ENCODE measurements at places on chromosomes 16 and 17.

- no peak for DNase-seq
Observed at GRCh38 chr17:12737740-12738469, 51.4 kb upstream of the ARHGAP44 start.

DNA sequence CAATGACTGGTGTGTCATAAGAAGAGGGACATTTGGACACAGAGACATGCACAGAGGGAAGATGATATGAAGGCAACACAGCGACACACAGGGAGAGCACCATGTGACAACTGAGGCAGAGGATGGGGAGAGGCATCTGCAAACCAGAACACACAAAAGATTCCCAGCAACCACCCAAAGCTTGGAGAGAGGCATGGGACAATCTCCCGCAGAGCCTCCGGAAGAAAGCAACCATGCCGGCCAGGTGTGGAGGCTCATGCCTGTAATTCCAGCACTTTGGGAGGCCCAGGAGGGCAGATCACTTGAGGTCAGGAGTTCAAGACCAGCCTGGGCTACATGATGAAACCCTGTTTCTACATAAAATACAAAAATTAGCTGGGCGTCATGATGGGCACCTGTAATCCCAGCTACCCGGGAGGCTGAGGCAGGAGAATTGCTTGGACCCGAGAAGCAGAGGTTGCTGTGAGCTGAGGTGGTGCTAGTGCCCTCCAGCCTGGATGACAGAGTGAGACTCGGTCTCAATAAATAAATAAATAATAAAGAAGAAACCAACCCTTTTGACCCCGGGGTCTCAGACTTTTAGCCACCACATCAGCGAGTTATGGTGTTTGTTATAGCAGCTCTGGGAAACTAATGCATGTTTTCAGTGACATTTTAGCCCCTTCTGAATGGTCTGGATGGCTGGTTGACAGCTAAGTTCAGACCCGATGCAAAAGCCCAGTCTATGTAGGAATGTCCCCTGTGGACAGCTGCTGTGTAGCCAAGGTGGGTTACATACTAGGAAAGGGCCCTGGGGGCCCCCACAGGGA, 13.8 kb upstream of the PLCG2 start:
- no peak for DNase-seq

DNA sequence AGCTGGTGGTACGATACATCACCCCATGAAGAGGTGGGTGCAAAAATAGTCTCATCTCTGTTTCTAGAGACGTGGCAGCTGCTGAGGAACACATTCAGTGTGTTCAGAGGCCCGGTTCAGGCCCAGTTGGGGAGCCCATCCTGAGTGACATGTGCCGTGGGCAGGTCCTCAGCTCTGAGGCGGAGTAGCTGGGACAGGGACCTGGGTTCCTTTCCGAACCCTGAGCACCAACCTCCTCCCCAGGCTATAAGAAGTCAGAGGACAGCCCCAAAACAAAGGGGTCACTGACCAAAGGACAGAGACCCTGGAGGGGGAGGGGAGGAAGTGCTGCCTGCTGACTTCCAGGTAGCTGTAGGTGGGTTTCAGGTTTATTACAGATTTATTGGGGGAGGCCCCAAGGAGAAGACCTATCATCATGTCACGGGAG, 5.1 kb downstream of the LDHD start:
- DNase-seq: no peak

DNA sequence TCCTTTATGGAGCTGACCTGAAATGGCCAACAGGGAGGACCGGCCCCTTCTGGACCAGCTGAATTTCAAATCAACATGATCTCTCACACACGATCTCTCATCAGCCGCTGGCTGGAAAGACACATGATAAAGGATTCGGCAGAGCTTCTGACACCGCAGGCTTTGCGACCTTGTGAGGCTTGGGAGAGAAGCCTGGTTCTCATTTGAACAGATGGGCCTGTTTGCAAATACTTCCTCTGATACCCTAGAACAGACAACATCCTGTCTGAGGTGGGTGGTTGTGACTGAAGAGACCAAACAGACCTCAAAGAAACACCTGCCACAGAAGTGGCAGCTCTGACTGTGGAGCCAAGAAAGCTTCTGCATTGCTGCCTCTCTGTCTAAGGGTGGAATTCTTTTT, 77.9 kb upstream of the SDK2 start:
- DNase-seq: peak; percentile 16

GRCh38 chr17:13230350-13231264, 212.8 kb upstream of the ELAC2 start:
- no peak for DNase-seq

- no peak for DNase-seq
Observed at GRCh38 chr17:59167571-59168001, 12.0 kb downstream of the PRR11 start.

DNA sequence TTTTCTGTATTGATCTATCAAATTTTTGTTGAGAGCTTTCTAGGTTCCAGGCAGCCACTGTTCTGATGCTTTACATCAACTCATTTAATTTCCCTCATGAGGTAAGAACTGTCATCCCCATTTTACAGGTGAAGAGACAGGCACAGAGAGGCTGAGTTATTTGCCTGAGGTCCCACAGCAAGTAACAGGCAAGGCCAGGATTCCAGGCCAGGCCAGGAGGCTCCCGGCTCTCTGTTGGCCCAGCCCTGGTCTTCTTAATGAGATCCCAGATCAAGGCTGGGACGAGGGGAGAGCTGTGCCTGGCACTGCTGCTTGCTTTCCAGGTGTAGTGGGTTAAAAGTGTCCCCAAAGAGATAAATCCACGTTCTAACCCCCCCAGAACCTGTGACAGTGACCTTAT, 22.4 kb upstream of the RMI2 start:
- no peak for DNase-seq

GRCh38 chr16:73205153-73205886, 157.4 kb upstream of the ZFHX3 start:
- no peak for DNase-seq
